Naive B cell (primary cell): ENCODE measurements at places on chromosomes 2 and 18. TPM values are rescaled to one million over a fixed set of nuclear protein-coding genes. Genes with fewer than 3 reads are reported as not detected.

MAP3K19 gene
- not detected for polyA plus RNA-seq

ESPNL gene
- 0.24 TPM for polyA plus RNA-seq

NT5C1B gene
- polyA plus RNA-seq: 0.39 TPM

NIF3L1 gene
- polyA plus RNA-seq: 15.8 TPM

DNA sequence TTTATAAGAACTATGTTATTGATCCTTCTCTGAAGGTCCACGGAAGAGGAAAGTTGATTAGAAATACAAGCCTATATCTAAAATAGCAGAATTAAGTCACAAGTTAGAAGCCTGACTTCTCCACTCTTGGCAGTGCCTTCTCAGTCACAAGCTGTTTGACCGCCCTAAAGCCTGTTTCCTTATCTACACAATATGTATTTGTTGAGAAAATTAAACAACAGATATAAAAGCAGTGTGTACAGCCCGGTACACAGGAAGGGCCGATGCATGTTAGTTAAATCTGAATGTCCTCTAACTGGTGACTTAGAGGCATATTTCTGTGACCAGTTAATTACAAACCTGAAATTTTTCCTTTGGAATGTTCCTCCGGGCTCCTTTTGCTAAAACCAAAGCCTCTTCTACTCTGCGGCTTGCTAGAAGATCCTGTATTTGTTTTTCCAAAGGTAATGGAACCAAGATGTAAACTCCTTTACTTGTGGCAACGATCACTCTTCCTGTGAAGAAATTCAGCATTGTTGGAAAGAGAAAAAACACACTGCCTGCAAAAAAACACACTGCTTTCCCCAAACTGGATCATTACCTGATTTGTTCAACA lies 33.4 kb downstream of the TGFBRAP1 start:
- no peak for DNase-seq

- no peak for DNase-seq
These were observed 405.0 kb downstream of the XIRP2 start for GRCh38 chr2:167293172-167293781.
